Aorta (tissue), 5 donors: ENCODE measurements at places on chromosomes 3 and 15. TPM values are rescaled to one million over a fixed set of nuclear protein-coding genes. Genes with fewer than 3 reads are reported as not detected.

GXYLT2 gene
- total RNA-seq: 20.4 TPM

DNA sequence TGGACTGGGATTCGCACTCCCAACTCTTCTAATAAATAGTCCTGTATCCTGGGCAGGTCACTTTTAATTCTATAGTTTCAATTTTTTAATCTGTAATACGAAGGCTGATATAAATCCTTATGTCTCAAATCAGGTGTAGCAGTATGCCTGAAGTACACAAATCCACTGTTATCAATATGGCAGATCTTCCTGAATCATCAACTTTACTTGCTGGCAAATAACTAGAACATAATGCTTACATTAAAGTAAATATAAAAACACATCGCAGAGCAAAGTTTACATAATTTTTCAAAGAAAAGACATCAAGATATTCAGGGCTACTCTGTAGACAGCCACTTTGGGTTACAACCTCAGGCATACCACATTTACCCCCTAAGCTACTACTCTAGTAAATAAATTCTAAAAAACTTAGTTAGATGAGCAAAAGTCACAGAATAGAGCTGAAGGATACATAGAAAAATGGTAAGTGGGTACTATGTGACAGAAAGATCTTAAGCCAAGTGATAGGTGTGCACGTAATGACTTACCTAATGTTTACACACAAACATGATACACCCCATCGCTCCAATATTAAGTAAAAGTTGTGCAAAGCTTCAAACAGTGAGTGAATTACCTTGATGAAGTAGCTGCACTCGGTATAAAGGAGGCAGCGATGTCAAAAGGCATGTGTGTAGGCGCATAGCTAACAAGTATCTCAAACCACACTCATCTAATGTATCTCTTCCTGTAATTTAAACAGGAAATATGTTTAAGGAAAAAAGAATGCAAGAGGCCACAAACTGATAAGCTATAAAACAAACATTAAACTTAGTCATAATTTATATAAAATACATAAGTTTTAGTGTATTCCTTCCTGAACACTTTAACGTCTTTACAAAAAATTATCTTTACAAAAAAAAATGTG lies 127.9 kb downstream of the DMXL2 start:
- no peak for DNase-seq

ZWILCH gene
- 5.8 TPM for total RNA-seq

GRCh38 chr3:172519740-172520139 lies 3.5 kb downstream of the TNFSF10 start:
- no peak for DNase-seq

DNA sequence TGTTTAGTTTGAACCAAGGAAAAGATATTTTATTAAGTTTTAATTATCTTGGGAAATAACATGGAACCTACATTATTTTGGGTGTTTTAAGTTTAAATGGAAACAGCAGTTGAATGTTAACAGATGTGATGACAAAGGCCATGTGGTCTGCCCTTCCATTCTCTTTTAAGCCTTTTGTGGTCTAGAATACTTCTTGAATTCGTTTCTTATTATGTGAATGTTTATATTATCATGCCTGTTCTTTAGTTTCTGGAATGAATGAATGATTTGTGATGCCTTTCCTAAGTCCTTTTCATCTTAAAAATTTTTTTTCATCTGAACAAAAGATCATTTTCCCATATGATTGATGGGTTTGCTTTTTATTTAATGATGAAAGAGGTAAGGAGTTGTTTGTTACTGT lies 44.6 kb downstream of the SNRK start:
- DNase-seq: no peak

MYRIP gene
- 10.3 TPM for total RNA-seq

AAGAB gene
- 24.5 TPM for total RNA-seq

- DNase-seq: no peak
Measured at GRCh38 chr3:125528920-125529319, 8.9 kb upstream of the SNX4 start.

DNA sequence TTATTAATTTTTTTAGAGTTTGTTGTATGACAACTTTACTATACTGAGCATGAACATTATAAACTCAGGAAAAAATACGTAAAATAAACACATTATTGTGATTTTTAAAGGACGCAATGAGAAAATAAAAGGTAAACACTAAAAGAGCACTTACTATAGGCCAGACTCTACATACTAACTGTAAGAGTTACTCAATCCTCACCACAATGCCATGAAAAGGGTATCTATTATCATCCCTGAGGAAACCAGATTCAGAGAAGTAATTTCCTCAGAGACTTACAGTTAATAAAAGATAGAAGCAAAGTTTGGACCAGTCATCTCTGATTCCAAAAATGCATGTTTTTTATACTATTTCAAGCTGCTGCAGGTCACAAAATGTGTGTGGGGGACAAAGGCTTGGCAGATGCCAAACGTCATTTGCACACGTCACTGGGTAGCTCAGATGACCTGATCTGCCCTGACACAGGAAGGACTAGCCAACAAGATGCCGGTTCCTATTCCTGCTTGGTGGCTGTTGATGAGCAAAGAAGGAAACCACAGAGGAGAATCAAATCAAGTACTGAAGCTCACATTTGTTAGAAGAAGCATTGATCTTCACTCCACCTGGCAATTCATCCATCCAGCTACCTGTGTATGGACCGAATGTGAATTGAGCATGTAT lies 42.3 kb downstream of the KLHL6 start:
- no peak for DNase-seq

- DNase-seq: no peak
Measured at GRCh38 chr3:69425249-69425648, 39.4 kb upstream of the FRMD4B start.

GRCh38 chr15:25600751-25601150 lies 161.9 kb upstream of the UBE3A start:
- DNase-seq: no peak

GOLGA8J gene
- not detected for total RNA-seq

GRCh38 chr3:179658606-179659005 lies 5.8 kb downstream of the USP13 start:
- no peak for DNase-seq

GRCh38 chr15:40238532-40239403 lies at the start of gene PAK6:
PAK6 (plus strand) TSS chr15:40239063; CDS start chr15:40264786, 25,723 bp downstream.
- DNase-seq: no peak

DNA sequence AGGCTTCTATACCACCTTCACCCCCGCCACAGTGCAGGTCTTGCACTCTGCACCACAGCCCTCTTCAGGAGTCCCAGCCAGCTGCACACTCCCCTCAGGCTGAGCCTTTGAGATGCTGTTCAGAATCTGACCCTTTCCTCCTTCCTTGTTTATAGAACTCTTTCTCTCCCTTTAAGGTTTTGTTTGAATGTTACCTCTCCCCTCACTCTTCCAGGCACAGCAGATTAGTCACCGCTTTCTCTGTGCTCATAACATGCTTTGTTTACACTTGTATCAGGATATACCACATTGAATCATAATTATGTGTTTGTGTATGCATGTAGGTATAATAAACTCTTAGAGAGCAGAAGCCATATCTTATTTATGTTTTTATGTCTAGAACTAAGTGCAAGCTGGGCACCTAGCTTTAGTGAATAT lies 168.4 kb upstream of the BCL6 start:
- no peak for DNase-seq

AHSG gene
- total RNA-seq: not detected

SLC2A2 gene
- not detected for total RNA-seq

DNA sequence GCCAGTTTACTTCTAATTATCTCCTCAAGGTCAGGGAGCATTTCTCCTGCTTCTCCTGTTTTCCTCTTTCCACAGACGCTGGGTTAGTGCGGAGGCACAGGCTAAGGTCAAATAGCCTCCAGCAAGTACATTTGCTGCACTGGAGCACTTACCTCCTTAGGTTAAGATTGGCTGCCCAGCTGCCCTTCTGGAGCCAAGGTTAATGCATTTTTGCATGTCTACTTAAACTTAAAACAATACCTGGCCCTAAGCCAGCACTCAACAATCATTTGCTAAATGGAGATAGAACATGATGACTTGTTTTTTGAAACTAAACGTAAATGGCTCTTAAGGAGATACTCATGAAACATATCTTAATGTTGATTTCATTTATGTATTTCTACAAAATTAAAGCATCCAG lies 83.5 kb downstream of the SSR3 start:
- no peak for DNase-seq

GRCh38 chr15:71844916-71845315 lies 34.6 kb downstream of the NR2E3 start:
- DNase-seq: no peak

DNA sequence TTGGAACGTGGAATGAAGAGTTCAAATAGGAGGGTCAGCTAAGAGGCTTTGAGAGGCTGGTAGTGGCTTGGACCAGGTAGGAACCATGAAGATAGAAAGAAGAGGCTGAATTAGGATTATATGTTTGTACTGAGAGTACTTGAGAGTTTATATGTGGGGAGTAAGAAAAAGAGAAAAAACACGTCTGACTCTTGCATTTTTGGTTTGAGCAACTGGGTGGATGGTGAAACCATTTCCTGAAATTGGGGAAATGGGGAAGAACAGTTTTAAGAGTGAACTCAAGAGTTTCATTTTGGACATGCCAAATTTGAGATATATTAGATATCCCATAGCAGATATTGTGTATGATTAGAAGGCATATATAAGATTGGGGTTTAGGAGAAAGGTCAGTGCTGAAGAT lies 92.9 kb upstream of the TNIK start:
- no peak for DNase-seq

DNA sequence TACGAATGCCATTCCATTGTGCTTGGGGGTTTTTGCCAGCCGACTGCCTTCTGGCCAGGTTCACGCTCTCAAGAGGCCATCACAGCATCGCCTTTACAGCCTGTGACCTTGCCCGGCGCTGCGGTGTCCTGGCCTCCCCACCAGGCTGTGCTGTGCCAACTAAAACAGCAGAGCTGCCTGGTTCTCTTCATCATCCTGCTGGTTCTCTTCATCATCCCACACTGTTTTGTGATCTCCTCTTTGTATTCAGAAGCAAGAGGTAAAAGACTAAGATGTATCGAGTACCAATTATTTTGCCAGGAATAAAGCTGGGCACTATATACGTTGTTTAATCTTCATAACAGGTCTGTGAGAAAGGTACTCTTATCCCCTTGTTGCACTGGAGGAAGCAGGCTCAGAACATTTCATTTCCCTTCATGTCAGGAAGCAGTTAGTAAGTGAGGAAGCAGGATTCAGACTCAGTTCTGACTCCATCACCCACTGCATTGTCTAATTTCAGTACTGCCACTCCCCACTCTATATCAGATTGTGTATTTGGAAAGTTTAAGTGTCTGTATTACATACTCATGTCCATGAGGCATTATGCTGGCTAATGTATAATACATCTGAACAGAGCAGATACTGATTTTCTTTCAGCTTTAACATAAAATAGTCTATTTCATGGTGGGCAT lies 92.7 kb downstream of the LRRC28 start:
- peak; percentile 74 for DNase-seq

- no peak for DNase-seq
Measured at GRCh38 chr3:144351011-144351410, 379.4 kb downstream of the DIPK2A start.

MORC1 gene
- total RNA-seq: not detected

DNA sequence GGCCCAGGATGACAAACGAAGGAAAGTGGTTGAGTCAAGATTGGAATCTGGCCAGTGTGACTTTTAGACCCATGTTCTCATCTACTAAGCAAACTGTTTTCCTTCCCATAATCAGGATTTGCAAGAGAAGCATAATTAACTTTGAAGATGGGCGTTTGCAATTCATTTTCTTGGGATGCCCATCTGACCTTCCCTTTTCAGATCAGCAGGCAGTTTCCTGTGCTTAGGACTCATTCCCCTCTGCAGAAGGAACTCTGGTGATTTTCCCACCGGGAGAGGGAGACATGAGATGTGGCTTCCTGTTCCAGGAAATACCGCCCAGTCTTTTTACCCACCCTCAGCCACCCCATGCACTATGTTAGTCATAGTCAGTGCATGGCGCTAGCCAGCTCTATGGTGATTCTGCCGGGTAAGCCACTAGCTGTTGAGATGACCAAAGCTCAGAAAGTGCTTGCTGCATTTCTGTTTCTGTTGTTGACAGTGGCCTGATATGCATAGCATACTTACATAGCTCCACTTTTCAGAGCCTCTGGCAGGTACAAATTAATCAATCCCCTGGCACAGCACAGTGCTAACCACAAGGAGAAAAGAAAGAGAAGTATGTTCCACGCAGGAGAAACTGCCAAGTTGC lies 129.4 kb downstream of the VGLL4 start:
- no peak for DNase-seq

GRCh38 chr3:150778793-150779401 lies 15.9 kb upstream of the SIAH2 start:
- DNase-seq: no peak

- no peak for DNase-seq
Measured at GRCh38 chr3:72818905-72819304, 29.3 kb downstream of the SHQ1 start.

- no peak for DNase-seq
Measured at GRCh38 chr3:86869566-86869965, 121.4 kb downstream of the VGLL3 start.

GRCh38 chr3:120153294-120153693 lies 59.0 kb upstream of the GSK3B start:
- DNase-seq: no peak

SENP8 gene
- 1.8 TPM for total RNA-seq

GRCh38 chr3:81709606-81710005 lies 51.8 kb downstream of the GBE1 start:
- DNase-seq: no peak

CD80 gene
- 2.3 TPM for total RNA-seq

- DNase-seq: no peak
Measured at GRCh38 chr3:137866933-137867332, 102.8 kb downstream of the SOX14 start.

SATB1 gene
- 37.2 TPM for total RNA-seq

PLCB2 gene
- 23.6 TPM for total RNA-seq

GRCh38 chr3:40417845-40418543 lies 31.0 kb downstream of the ENTPD3 start:
- DNase-seq: no peak

DIS3L gene
- 36.2 TPM for total RNA-seq
